ENCODE measurements at places on chromosomes 2 and 18. TPM values are rescaled to one million over a fixed set of nuclear protein-coding genes. Genes with fewer than 3 reads are reported as not detected.

The IL1B gene
- 0.15 TPM for total RNA-seq

The SETBP1 gene
- 3.6 TPM for total RNA-seq

The TRIM54 gene
- not detected for total RNA-seq

The ALK gene
- total RNA-seq, result under 0.01 TPM

The ABCB11 gene
- total RNA-seq, result under 0.01 TPM

The MTLN gene
- 49.3 TPM for total RNA-seq

The LAMA3 gene
- total RNA-seq, result 7.4 TPM

The ATP6V1B1 gene
- 1.7 TPM for total RNA-seq

The ACADL gene
- 0.66 TPM for total RNA-seq

The CYP26B1 gene
- under 0.01 TPM for total RNA-seq

The TEX51 gene
- total RNA-seq, result not detected

The SYT4 gene
- total RNA-seq, result not detected

The SGO2 gene
- total RNA-seq, result 2.2 TPM

The RGPD3 gene
- 0.29 TPM for total RNA-seq

The KLHL30 gene
- total RNA-seq, result 0.66 TPM

The REG1B gene
- not detected for total RNA-seq

The SERPINB2 gene
- total RNA-seq, result 6.5 TPM

The REEP1 gene
- total RNA-seq, result 0.15 TPM

The UGGT1 gene
- total RNA-seq, result 71.6 TPM

The POTEI gene
- total RNA-seq, result not detected

The SGPP2 gene
- not detected for total RNA-seq

The GALR1 gene
- total RNA-seq, result not detected

The FSHR gene
- total RNA-seq, result not detected

The KCNG2 gene
- total RNA-seq, result 0.73 TPM

The C18orf54 gene
- total RNA-seq, result 1.7 TPM

The TRIM43 gene
- not detected for total RNA-seq

The EFR3B gene
- 0.83 TPM for total RNA-seq

The REG3A gene
- total RNA-seq, result not detected

The LRPPRC gene
- total RNA-seq, result 74.2 TPM

The UGT1A8 gene
- total RNA-seq, result not detected

The KCNE4 gene
- 21.2 TPM for total RNA-seq

The FHL2 gene
- total RNA-seq, result 52.7 TPM

The HOXD1 gene
- not detected for total RNA-seq

The RND3 gene
- 413 TPM for total RNA-seq

The TRABD2A gene
- 17.5 TPM for total RNA-seq

The PIKFYVE gene
- 36.4 TPM for total RNA-seq

The AAMP gene
- 157 TPM for total RNA-seq

The SLC20A1 gene
- total RNA-seq, result 77.5 TPM

The MAL gene
- 0.17 TPM for total RNA-seq

The TUBA4B gene
- total RNA-seq, result not detected

The GALNT13 gene
- 0.17 TPM for total RNA-seq

The GDF7 gene
- not detected for total RNA-seq

The APCDD1 gene
- 4.5 TPM for total RNA-seq

The SIX2 gene
- total RNA-seq, result not detected

The CHRNG gene
- total RNA-seq, result not detected

The GCG gene
- not detected for total RNA-seq

The ZNF142 gene
- total RNA-seq, result 12.1 TPM

The COLEC12 gene
- total RNA-seq, result 122 TPM

The EGR4 gene
- total RNA-seq, result 0.83 TPM

The KIF1A gene
- total RNA-seq, result not detected

The EVX2 gene
- total RNA-seq, result not detected

All from smooth muscle cell of trachea (primary cell).